Breast epithelium (tissue), 4 donors: ENCODE measurements at places on chromosomes 16 and 17. TPM values are rescaled to one million over a fixed set of nuclear protein-coding genes. Genes with fewer than 3 reads are reported as not detected.

GRCh38 chr17:42135664-42136653 is 13.4 kb downstream of the HSPB9 start:
- H3K4me3 ChIP-seq = peak overlapping the region; percentile 7
- DNase-seq = no peak
- no peaks in the 10 kb centered on the region for H3K36me3 ChIP-seq
- peak overlapping the region; percentile 80 for H3K27ac ChIP-seq
- no peaks in the 10 kb centered on the region for H3K4me1 ChIP-seq

GRCh38 chr17:44585315-44585714 is 28.0 kb downstream of the FZD2 start:
- no peak overlapping the region for H3K4me3 ChIP-seq
- H3K36me3 ChIP-seq = no peaks in the 10 kb centered on the region
- no peaks in the 10 kb centered on the region for H3K4me1 ChIP-seq

DNA sequence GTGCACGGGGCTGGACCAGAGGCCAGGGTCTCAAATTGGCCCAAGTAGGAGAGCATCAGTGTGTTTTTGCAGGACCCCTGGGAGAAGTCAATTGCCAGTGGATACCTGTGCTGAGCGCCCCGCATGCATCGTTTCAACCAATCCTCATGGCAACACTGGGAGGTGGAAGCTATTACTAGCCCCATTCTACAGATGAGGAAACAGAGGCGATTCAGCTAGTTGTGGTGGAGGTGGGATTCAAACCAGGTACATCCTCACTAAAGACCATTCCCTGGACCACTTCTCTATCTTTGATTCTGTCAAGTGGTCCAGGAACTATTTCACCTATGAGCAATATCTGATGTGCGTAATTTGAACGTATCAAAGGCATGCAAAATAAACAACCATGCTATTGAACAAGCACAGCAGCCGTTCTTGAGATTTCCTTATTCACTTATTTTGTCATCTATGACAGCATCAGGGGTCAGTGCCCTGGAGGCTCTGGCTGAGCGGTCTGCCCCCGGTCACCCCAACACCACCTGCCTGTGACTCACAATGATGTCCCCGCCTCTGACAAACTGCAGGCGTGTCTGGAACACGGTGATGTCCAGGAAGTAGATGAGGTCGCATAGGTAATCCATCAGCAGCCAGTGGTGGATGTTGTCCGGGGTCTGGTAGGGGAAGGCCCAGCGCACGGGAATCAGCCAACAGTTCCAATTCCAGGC is 54.0 kb downstream of the CNGB1 start:
- DNase-seq = no peak
- no peaks in the 10 kb centered on the region for H3K36me3 ChIP-seq
- H3K4me1 ChIP-seq = no peaks in the 10 kb centered on the region

DNA sequence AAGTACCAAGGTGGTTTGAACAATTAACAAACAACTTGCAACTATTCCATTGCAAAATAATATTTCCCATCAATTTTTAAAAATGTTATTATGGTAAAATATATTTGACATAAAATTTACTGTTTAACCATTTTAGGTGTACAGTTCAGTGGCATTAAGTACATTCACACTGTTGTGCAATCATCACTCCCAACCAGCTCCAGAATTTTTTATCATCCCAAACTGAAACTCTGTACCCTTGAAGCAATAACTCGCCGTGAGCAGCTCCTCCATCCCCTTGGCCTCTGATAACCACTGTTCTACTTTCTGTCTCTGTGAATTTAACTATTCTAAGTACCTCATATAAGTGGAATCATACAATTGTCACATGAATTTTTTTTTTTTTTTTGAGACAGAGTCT is 33.6 kb upstream of the ATF7IP2 start:
- no peak overlapping the region for H3K27ac ChIP-seq
- no peak for DNase-seq
- no peaks in the 10 kb centered on the region for H3K36me3 ChIP-seq
- no peaks in the 10 kb centered on the region for H3K4me1 ChIP-seq
- H3K27me3 ChIP-seq = no peaks in the 10 kb centered on the region

DNA sequence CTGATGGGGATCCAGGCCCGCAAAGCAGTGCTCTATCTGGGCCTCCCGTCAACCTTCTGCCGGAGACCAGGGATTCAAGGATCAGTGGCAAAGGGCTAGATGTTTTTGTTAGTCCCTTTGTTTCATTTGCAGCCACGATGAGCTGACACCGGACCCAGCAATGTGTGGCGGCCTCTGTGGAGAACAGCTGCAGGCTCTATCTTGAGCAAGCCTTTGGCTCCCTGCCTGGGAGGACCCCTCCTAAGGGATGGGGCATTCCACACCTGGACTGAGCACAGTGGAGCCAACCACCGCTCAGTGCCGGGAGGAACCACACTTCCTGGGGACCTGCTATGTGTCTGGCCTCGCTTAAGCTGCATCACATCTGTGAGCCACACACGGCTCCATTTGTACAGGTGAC is 215.8 kb downstream of the RBFOX3 start:
- H3K36me3 ChIP-seq = no peaks in the 10 kb centered on the region
- peaks cover 3% of the 10 kb centered on the region for H3K27me3 ChIP-seq
- no peak overlapping the region for H3K4me3 ChIP-seq
- DNase-seq = no peak
- no peaks in the 10 kb centered on the region for H3K4me1 ChIP-seq

GRCh38 chr16:65509172-65509571 is 387.3 kb upstream of the CDH11 start:
- no peak overlapping the region for H3K27ac ChIP-seq
- H3K36me3 ChIP-seq = no peaks in the 10 kb centered on the region
- no peaks in the 10 kb centered on the region for H3K27me3 ChIP-seq
- H3K4me3 ChIP-seq = no peak overlapping the region

GRCh38 chr16:87297918-87298631 is 19.1 kb downstream of the C16orf95 start:
- no peak for DNase-seq
- no peak overlapping the region for H3K4me3 ChIP-seq
- H3K27ac ChIP-seq = no peak overlapping the region
- H3K4me1 ChIP-seq = no peaks in the 10 kb centered on the region
- no peaks in the 10 kb centered on the region for H3K36me3 ChIP-seq

DNA sequence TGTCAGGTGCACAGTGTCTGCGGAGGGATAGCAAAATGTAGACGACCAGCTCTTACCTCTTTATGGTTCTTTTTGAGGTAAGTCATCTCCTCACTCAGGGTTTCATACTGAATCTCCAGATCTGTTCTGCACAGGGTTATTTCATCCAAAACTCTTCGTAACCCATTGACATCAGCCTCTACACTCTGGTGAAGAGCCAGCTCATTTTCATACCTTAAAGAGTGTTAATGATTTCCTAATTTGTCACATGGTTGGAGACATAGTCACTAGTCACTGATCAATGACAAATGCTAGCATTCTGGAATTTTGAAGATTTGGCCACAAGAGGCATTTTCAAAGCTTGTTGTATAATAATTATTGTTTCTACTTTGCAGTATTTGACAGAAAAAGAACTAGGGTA is 1.3 kb downstream of the KRT25 start:
- no peaks in the 10 kb centered on the region for H3K4me1 ChIP-seq
- DNase-seq = no peak
- H3K27me3 ChIP-seq = no peaks in the 10 kb centered on the region
- no peaks in the 10 kb centered on the region for H3K36me3 ChIP-seq

- no peak overlapping the region for H3K4me3 ChIP-seq
- H3K36me3 ChIP-seq = no peaks in the 10 kb centered on the region
- H3K4me1 ChIP-seq = no peaks in the 10 kb centered on the region
Observed at GRCh38 chr16:14354561-14355351, 275.3 kb downstream of the PARN start.

Gene DRC3
- total RNA-seq = 0.96 TPM

Gene GRIN2A
- 0.33 TPM for total RNA-seq

Gene PPP1R27
- not detected for total RNA-seq

Gene GALK1
- 32.1 TPM for total RNA-seq

Gene CCDC102A
- 6.7 TPM for total RNA-seq
